ENCODE measurements at places on chromosomes 5 and 9.

- DNase-seq, result no peak
Observed at GRCh38 chr9:95580812-95581761, 64.3 kb upstream of the PTCH1 start.

GRCh38 chr9:100699668-100700067 lies 121.8 kb downstream of the CAVIN4 start:
- DNase-seq, result no peak

DNA sequence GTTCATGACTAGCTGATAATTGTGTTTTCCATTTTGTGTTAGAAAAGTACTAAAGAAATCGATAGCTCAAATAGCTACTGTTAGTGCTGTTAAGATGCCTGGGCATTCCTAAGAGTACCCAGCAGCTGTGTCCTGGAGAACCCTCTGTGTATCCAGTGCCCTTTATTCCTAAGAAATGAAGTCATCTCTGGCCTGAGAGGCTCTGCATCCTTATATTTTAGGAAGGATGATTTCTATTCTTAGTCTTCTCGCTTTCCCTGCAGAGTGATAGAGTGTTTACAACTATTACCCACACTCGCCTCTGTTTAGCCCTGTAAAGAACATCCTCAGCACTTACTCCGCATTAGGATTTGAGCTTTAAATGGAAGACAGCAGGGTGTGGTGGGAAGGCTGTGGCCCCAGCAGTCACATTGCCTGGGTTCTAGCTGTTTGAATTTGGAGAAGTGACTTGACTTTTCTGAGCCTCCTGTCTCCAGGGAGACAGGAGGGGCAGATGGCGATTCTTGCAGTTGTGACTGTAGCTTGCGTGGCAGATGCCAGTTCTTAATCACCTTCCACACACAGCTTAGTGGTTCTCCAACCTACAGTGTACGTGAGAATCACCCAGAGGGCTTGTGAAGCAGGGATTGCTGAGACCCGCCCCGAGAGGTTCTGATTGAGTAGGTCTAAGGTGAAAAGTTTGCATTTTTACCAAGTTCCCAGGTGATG lies 177.2 kb upstream of the PITX1 start:
- no peak for DNase-seq

- DNase-seq, result no peak
Observed at GRCh38 chr5:5128766-5129165, 11.4 kb upstream of the ADAMTS16 start.

- no peak for DNase-seq
Observed at GRCh38 chr5:157821822-157822622, 36.9 kb downstream of the CLINT1 start.

DNA sequence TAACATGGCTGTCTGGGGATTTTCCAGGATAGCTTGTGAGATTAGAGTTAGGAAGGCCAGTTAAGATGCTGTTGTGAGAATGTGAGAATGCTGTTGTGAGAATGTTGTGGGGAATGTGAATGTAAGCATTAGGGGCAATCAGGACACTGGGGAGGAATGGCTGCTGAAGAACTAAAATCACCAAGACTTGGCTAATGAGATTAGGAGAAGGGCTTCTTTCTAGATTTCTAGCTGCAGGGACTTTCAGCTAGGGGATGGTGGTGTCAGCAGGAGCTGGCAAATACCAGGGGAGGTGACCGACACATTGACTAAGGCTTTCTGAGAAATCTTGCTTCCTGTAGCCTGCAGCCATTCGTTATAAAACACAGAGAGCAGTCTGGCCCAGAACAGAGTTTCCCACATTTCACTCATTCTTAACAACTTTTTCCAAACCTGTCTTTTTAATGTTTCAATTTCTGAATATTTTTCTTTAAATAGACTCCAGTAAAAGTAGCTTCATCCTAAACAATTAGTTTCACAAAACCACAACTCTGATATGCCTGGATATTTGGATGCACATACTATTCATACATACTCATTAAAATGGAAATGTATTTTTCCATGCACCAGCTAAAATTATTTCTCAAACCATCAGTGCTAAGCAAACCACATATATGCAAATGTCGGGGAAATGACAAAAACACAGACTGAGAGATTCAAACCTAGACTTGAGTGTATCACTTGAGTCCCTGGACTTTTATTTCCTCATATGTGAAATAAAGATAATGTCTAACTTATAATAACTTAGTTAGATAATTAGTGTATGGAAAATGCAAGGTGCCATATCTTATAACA lies 89.3 kb upstream of the TNC start:
- DNase-seq, result no peak

- DNase-seq, result no peak
Observed at GRCh38 chr5:150022158-150022531, 21.6 kb downstream of the HMGXB3 start.

DNA sequence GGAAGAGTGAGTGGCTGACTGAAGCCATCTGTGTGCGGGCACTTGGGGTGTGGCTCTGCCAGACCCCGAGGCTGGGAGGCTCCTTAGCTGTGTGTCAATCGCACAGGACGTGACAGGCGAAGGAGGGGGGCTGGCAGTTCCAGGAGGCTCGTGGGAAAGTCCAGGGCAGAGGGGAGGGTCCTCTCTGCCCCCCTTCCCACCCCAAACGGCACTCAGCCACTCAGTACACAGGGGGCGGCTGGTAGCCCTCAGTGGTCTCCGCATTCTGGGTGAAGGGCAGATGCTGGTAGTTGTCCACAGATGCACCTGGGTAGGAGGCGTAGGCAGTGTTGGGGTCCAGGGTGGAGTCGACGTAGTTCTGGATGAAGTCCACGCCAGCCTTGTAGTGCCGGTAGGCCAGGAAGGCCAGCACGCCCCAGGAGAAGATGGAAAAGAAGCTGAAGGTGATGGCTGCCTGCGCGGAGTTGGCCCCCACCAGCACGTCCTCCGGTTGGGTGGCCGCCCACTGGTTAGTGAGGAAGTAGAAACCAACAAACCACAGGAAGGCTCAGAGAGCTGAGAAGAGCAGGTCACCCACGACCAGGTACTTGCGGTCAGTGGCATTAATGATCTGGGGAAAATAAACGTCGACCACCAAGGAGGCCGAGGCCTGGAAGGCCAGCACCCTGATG lies 85.4 kb upstream of the CEP78 start:
- DNase-seq, result no peak

DNA sequence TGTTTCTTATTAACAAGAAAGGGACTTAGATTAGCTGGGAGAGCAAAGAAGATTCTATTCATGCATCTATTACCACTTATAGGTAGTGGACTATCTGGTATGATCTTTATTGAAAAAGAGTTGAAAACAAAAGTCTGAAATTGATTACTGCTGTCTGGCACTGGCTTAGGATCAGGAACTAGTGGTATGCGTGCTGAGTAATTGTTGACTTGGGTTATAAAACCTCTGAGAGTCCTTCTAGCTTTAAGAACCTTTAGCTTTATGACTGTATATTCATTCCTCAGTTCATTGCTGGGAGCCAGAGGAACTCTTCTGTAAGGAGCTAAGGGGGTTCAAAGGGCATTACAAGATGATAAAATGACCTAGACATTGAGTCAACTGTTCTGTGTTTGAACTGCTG lies 7.6 kb downstream of the SLC1A1 start:
- no peak for DNase-seq

- no peak for DNase-seq
Observed at GRCh38 chr5:21765406-21765805, 1087.7 kb downstream of the CDH12 start.

DNA sequence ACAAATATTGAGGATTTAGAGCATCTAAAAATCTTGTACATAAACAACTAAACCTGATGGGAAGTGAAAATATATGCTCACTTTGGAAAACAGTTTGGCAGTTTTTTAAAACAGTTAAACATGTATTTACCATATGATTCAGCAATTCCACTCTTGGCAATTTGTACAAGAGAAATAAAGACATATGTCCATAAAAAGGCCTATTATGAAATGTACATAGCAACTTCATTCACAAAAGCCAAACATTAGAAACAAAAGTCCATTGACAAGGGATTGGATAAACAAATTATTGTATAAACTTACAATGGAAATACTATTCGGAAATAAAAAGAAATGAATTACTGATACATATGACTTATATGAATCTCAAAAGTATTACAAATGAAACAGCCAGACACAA lies 196.2 kb upstream of the SLC24A2 start:
- DNase-seq, result no peak

- no peak for DNase-seq
Observed at GRCh38 chr9:86764671-86765343, 182.5 kb downstream of the GAS1 start.

GRCh38 chr5:74940782-74941353 lies 74.7 kb upstream of the FAM169A start:
- no peak for DNase-seq

GRCh38 chr9:1071730-1072129 lies 21.6 kb downstream of the DMRT2 start:
- no peak for DNase-seq

DNA sequence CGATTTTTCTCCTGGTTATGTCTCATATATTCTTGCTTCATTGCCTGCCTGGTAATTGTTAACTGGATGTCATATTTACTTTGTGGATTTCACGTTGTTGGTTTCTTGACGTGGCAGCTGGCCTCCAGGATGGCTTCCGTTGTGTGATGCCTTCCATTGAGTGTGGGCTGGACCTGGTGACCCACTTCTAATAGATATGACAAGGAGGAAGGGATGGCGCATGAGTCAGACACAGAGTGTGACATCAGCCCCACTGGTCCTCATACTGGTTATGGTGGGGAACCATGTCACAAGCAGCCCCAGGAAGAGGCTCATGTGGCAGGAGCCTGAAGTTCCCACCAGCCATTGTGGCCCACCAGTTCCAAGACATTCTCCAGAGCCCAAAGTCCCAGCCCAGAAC lies 6.4 kb upstream of the PAEP start:
- no peak for DNase-seq

DNA sequence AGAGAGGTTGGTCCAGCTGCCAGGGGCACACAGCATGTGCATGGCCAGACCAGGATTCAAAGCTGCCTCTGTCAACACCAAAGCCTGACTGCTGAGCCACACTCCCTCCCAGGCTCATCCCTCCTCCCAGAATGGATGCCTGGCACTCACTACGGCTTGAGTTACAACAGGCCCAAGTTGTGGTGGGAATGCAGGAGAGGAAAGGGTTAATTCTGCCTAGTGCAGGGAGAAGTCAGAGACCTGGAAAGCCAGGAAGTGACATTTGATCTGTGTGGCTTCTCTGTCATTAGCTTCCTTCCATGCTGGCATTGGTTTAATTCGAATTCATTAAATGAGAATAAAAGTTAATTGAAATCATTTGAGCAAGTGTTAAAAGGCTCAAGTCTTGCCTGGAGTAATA lies 150.0 kb downstream of the NSG2 start:
- DNase-seq, result peak; percentile 69
